Activated CD8-positive, alpha-beta memory T cell treated with anti-CD3 and anti-CD28 coated beads, Interleukin-2, amount 10 ng/mL, durations not matched to agents 7 days and 5 days (primary cell): ENCODE measurements at places on chromosomes 13 and 19.

- no peaks in the 10 kb centered on the region for H3K4me1 ChIP-seq
- H3K4me3 ChIP-seq = no peak overlapping the region
- no peak overlapping the region for H3K27ac ChIP-seq
- H3K27me3 ChIP-seq = peaks cover 11% of the 10 kb centered on the region
Measured at GRCh38 chr13:112998521-112999280, 29.7 kb downstream of the MCF2L start.

DNA sequence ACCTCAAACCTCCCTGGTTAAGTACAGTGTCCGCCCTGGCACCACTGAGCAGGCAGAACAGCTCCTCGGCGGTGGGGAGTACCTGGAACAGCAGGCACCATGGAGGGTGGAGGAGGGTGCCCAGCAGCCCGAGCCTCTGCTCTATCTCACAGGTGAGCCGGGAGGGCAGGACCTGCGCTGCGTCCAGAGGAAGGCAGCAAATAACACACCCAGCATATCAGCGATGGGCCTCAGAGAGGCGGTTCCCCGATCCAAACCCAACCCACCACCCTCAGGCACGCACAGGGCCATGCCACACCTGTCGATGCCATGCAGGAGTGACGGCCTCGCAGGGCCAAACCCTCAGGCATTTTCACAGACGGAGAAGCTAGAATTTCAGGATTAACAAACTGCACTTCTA is 11.8 kb downstream of the PEPD start:
- no peaks in the 10 kb centered on the region for H3K27me3 ChIP-seq
- peaks cover 1% of the 10 kb centered on the region for H3K4me1 ChIP-seq
- no peaks in the 10 kb centered on the region for H3K36me3 ChIP-seq
- no peak overlapping the region for H3K4me3 ChIP-seq

DNA sequence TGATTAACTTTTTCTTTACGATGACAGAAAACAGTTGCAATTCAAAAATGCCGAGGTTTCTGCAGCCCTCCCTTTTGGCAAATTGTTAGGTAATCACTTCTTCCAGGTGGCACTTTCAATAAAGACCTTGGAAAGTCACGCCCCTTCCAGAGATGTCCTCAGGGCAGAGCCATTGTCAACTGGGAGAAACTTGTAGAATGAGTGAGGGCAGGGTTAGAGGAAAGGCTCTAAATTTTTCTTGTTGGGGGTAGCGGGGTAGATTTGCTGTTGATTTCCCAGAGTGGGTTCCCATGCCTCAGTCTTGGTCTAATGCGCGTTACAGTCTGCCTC is 421.1 kb downstream of the FGF9 start:
- peaks cover 3% of the 10 kb centered on the region for H3K36me3 ChIP-seq
- DNase-seq = no peak
- no peaks in the 10 kb centered on the region for H3K27me3 ChIP-seq
- H3K4me3 ChIP-seq = no peak overlapping the region
- H3K27ac ChIP-seq = no peak overlapping the region
- H3K4me1 ChIP-seq = no peaks in the 10 kb centered on the region

DNA sequence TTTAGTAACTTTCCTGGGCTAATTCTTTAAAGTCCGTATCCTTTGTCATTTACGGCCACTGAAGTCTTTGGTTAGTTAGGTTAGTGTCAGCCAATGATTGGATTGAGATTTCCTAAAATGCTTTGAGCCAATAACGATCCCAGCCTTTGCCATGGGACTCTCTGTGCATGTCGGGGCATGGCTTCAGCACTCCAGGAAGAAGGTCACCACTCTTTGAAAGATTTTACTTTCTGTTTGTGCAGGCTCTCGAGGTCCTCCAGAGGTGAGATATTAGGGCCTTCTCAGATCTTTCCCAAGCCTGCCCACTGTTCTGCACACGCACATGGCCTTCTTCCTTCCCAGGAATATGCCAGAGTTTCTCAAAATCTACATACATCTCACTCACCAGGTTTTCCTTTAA is 153.7 kb upstream of the ARGLU1 start:
- no peaks in the 10 kb centered on the region for H3K27me3 ChIP-seq
- no peak overlapping the region for H3K27ac ChIP-seq
- no peaks in the 10 kb centered on the region for H3K36me3 ChIP-seq
- H3K4me3 ChIP-seq = no peak overlapping the region
- DNase-seq = no peak
- H3K4me1 ChIP-seq = no peaks in the 10 kb centered on the region

DNA sequence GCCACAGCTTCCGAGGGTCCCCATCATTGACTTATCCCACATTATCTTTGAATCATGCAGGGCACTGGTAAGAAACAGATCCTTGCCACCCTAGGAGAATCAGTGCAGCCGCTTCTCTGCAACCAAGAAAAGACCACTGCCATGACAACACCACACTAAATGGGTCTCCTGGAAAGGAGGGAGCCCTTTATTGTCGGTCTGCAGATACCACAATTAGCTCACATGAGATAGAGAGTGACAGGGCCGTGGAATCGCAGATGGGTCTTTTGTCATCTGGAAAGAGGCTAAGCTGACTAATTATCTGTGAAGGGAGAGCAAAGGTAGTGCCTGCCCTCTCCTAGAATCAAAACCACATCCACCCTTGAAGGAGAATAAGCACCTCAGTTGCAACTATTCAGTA is 178.3 kb upstream of the MYO16 start:
- H3K4me3 ChIP-seq = no peak overlapping the region
- no peaks in the 10 kb centered on the region for H3K4me1 ChIP-seq
- H3K27me3 ChIP-seq = no peaks in the 10 kb centered on the region

- no peaks in the 10 kb centered on the region for H3K36me3 ChIP-seq
- DNase-seq = no peak
- H3K4me3 ChIP-seq = no peak overlapping the region
- no peaks in the 10 kb centered on the region for H3K4me1 ChIP-seq
Measured at GRCh38 chr13:53494406-53494805, 465.8 kb downstream of the OLFM4 start.

- peaks cover 32% of the 10 kb centered on the region for H3K27me3 ChIP-seq
- H3K36me3 ChIP-seq = no peaks in the 10 kb centered on the region
- no peak overlapping the region for H3K27ac ChIP-seq
- DNase-seq = peak; percentile 83
- H3K4me3 ChIP-seq = peak overlapping the region; percentile 58
Measured at GRCh38 chr19:13060964-13061927, 41.4 kb downstream of the LYL1 start.

DNA sequence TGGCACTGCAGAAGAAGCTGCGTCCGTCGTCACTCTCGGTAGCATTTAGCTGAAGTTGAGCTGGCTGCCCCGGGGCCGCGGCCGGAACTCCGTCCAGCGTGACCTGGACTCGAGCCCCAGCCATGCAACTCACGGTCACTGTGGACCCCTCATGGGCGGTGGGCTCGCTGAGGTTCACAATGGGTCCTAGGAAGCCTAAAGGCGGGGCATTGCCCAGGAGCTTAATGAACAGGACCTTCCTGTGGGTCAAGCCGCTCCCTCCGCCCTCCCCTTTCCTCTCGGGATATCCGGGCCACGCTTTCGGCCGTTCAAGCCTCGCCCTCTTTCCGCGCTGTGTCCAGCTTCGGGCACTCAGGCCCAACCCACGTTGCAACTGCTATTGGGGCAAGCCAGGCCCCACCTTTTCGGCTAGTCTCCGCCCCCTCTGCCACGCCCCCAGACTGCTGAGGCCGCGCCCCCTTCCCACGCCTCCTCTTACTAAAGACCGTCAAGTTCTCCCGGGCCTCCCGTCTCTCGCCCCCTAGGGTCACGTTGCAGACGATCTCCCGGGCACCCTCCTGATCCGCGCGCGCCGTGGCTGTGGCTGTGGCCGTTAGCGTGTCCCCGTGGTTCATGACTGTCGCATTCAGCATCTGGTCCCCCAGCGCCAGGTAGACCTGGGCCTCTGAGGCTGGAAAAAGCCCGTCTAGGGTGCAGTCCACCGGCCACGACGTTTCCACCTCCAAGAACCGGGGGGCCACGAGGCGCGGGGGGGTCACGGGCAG is 1.4 kb upstream of the RAVER1 start:
- H3K4me1 ChIP-seq = peaks cover 58% of the 10 kb centered on the region
- H3K4me3 ChIP-seq = no peak overlapping the region
- DNase-seq = peak; percentile 61
- no peaks in the 10 kb centered on the region for H3K27me3 ChIP-seq
- H3K36me3 ChIP-seq = peaks cover 32% of the 10 kb centered on the region
- H3K27ac ChIP-seq = no peak overlapping the region

- H3K4me3 ChIP-seq = peak overlapping the region; percentile 82
- peak; percentile 71 for DNase-seq
- no peaks in the 10 kb centered on the region for H3K36me3 ChIP-seq
- peak overlapping the region; percentile 78 for H3K27ac ChIP-seq
- H3K27me3 ChIP-seq = no peaks in the 10 kb centered on the region
- H3K4me1 ChIP-seq = peaks cover 15% of the 10 kb centered on the region
Measured at GRCh38 chr19:8505680-8506401, 3.4 kb upstream of the PRAM1 start.

DNA sequence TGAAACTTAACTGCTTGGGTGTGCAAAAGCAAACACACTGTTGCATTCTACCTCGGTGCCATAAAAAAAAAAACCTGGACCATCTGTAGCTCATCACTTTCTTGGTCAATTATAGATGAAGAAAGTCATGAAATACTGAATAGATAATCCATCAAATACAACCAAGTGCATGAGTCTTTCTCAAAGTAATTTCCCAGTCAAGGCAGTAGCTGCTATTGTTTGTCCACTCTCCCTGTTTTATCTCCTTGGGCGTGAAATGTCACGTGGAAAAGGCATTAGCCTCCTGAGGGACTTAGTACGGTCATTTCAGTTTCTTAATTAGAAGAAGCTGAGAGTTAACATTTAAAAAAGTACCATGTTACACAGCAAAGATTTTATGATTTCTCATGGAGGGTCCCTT is 1697.9 kb downstream of the PCDH9 start:
- DNase-seq = no peak
- H3K27ac ChIP-seq = no peak overlapping the region
- no peaks in the 10 kb centered on the region for H3K27me3 ChIP-seq
- H3K36me3 ChIP-seq = no peaks in the 10 kb centered on the region
- no peak overlapping the region for H3K4me3 ChIP-seq

DNA sequence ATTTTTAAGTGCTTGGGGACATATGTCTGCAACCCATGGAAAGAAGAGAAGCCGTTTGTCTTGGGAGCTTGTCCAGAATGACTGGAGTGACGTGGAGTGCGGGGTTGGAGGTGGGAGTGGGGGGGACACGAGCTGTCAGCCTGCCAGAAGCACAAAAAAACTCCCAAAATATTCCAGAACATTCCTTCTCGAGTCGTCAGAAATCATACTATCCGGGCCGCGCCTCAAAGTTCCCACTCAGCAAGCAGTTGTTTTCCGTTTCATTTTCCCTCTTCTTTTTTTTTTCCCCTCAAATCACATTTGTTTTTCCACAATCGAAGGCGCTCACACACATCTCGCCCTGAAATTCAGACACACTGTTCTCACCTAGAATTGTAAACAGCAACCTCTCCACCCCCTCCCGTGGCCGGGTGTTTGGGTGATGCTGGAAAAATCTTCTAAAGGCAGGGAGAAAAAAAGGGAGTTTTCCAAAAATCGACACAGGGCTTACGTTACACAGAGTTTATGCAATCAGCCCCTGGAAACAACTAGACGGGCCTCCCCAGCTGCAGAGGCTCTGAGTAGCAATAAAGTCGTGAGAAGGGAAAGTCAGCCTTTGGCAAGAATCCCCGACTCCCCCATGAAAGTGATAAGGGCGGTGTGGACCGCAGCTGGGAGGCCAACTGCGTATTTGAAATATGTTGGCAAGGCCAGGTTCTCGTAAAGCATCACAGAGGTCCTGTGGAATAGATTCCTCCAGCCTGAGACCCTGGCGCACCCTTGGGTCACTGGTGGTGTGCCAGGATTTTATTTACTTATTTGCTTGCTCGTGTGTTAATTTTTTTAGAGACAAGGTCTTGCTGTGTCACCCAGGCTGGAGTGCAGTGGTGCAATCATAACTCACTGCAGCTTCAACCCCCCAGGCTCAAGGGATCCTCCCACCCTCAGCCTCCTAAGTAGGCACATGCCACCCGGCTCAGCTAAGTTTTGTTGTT is 31.2 kb upstream of the KLF2 start:
- no peaks in the 10 kb centered on the region for H3K36me3 ChIP-seq
- peaks cover 4% of the 10 kb centered on the region for H3K4me1 ChIP-seq
- H3K4me3 ChIP-seq = no peak overlapping the region
- no peak overlapping the region for H3K27ac ChIP-seq

DNA sequence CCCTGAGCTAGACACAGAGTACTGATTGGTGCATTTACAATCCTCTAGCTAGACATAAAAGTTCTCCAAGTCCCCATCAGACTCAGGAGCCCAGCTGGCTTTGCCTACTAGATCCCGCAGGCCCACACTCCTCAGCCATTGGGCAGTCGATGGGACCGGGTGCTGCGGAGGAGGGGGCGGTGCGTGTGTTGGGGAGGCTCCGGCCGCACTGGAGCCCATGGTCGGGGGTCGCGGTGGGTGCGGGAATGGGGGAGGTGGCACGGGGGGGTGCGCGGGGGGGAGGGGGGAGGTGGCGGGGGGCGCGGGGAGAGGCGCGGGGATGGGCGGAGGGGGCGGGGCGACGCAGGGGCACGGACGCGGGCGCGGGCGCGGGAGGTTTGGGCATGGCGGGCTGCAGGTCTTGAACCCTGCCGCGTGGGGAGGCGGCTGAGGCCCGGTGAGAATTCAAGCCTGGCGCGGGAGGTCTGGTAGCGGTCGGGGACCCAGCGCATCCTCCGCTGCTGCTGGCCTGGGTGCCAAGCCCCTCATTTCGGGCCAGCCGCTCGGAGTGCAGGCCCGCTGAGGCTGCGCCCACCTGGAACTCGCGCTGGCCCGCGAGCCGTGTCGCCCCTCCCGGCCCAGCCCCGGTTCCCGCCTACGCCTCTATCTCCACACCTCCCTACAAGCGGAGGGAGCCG is 674.1 kb downstream of the SLITRK5 start:
- no peak overlapping the region for H3K4me3 ChIP-seq
- peaks cover 3% of the 10 kb centered on the region for H3K36me3 ChIP-seq
- no peaks in the 10 kb centered on the region for H3K27me3 ChIP-seq
- H3K27ac ChIP-seq = no peak overlapping the region
- no peak for DNase-seq

GRCh38 chr13:88153353-88153752 is 482.2 kb downstream of the SLITRK5 start:
- H3K4me3 ChIP-seq = no peak overlapping the region
- H3K36me3 ChIP-seq = no peaks in the 10 kb centered on the region
- H3K27me3 ChIP-seq = no peaks in the 10 kb centered on the region

- H3K4me1 ChIP-seq = no peaks in the 10 kb centered on the region
- H3K4me3 ChIP-seq = no peak overlapping the region
- no peak overlapping the region for H3K27ac ChIP-seq
Measured at GRCh38 chr19:45025264-45025663, 13.6 kb upstream of the CLASRP start.

- no peaks in the 10 kb centered on the region for H3K36me3 ChIP-seq
- H3K4me3 ChIP-seq = no peak overlapping the region
- no peak overlapping the region for H3K27ac ChIP-seq
- H3K4me1 ChIP-seq = no peaks in the 10 kb centered on the region
- no peak for DNase-seq
- no peaks in the 10 kb centered on the region for H3K27me3 ChIP-seq
Measured at GRCh38 chr13:37752146-37752545, 117.4 kb downstream of the TRPC4 start.

DNA sequence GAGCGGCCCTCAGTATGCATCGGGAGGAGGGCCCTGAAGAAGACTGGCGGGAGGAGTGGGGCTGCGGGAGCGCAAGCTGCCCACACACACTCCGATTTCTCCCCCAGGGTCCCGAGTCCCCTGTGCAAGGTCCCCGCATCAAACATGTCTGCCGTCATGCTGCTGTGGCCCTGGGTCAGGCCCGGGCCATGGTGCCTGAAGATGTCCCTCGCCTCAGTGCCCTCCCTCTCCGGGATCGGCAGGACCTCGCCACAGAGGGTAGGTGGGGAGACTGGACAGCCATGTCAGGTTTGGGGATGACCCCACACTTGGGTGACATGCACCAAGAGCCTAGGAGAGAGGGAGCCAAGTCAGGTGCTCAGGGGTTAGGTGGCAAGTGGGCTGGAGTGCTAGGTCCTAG is 4.7 kb downstream of the KMT2B start:
- peaks cover 13% of the 10 kb centered on the region for H3K4me1 ChIP-seq
- H3K36me3 ChIP-seq = peaks cover 50% of the 10 kb centered on the region
- no peak for DNase-seq
- H3K4me3 ChIP-seq = no peak overlapping the region
